ENCODE measurements at places on chromosomes 7 and 10.

DNA sequence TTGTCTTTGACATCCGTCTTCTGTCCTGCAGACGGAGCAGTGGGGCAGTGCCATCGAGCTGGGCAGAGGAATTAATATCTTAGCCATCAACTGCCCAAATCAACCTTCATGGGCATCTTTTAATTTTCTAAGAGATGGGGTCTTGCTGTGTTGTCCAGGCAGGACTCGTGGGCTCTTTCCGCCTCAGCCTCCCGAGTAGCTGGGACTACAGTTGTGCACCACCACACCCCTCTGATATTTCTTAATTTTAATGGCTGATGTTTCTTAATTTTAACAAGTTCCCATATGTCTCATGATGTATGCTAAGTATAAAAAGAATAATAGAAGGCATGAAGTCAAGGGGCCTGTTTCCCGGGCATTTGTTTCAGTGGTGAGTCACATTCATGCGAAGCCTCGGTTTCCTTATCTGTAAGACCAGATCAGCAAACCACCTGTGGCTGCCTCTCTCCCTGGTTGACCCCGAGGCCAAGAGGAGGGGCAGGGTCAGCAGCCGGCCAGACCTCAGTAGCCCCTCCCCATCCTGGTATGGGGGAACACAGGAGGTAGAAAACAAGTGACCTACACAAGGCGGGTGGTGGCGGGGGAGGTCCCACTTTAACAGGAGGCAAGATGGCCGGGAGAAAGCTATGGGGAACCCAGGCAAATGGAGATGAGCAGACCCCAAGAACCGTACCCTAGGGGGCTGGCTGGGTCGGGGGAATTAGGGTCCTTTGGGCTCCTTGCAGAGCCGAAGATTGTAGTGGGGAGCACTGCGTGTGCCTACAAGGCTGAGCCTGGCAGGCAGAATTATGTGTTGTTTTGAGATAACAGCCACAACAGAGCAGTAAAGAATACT, 85.5 kb downstream of the CUX1 start:
- no peak for DNase-seq

DNA sequence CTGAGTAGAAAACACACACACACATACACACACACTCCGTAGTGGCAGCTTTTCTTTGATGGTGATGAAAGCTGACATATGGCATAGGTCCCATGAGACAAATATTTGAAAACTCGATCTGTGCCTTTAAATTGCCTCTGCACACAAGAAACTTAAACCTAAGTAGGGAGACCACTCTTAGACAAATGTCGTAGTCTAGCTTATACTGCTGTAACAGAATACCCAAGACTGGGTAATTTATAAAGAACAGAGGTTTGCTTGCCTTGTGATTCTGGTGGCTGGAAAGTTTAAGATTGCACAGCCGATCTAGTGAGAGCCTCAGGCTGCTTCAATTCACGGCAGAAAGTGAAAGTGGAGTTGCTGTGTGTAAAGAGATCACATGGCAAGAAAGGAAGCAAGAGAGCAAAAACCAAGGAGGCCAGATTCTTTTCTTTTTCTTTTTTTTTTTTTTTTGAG, 489.4 kb upstream of the SORCS1 start:
- no peak for DNase-seq

DNA sequence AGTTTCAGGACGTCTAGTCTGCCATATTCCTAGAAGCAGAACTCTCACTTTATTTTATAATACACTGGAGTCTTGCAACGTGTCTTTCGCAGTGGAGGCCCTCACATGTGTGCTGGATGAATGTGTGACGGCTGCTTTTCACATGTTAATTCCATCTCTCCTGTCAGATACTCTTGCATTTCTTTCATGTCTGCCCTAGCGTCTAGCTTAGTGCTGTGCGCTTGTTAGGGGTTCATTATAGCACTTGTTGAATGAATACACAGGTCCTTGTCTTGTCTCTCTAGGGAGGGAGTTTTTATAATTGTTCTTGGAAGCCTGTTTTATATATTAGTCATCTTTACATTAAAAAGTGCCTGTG, 94.4 kb downstream of the MAP3K8 start:
- DNase-seq, result no peak

- no peak for DNase-seq
These were observed 57.5 kb downstream of the FHIP2A start for GRCh38 chr10:114879093-114879492.

GRCh38 chr7:86130268-86130667, 513.4 kb upstream of the GRM3 start:
- DNase-seq, result no peak

DNA sequence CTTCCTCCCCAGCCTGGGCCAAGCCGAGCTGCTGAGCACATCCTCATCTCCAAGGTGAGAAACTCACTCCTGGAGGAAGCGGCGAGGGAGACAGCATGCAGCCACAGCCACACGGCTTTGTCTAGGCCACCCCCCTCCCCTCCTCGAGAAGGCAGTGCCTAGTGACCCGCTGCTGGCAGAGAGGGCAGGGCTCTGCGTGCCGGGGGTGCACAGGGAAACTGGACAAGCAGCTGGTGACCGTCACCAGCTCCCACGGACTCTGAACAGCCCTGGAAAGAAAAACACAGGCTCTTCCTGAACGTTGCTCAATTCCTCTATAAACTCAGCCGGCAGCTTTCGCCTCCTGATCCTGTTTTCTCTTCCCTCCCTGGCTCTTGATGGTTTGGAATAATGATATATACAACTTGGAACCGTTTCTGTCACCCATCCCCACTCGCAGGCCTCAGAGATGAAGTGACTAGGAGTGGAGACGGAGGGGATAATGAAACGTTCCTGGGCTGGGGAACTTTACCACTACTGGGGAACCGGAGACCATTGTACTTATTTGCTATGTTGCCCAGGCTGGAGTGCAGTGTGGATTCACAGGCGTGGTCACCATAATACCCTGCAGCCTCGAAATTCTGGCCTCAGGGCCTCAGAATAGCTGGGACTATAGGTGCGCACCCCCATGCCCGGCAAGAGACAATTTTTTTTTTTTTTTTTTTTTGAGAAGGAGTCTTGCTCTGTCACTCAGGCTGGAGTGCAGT, 19.3 kb downstream of the PAPOLB start:
- DNase-seq, result no peak

DNA sequence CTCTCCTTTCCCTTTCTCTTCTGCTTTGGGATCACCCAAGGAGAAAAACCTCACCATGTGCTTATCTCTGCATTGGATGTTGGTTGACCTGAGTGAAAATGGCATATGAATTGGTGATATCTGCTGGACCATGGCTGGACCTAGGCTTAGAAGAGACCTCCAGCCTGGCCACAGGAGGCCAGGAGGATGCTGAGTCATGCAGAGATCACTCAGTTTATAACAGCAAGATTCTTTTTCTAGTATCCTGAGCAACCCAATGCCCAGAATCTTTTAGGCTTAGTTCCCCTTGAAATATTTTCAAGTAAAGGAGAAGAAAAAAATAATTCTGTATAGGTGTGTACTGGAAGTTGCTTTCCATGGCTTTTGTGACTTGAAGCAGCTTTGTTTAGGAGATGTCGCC, 236.3 kb downstream of the KLF6 start:
- no peak for DNase-seq

DNA sequence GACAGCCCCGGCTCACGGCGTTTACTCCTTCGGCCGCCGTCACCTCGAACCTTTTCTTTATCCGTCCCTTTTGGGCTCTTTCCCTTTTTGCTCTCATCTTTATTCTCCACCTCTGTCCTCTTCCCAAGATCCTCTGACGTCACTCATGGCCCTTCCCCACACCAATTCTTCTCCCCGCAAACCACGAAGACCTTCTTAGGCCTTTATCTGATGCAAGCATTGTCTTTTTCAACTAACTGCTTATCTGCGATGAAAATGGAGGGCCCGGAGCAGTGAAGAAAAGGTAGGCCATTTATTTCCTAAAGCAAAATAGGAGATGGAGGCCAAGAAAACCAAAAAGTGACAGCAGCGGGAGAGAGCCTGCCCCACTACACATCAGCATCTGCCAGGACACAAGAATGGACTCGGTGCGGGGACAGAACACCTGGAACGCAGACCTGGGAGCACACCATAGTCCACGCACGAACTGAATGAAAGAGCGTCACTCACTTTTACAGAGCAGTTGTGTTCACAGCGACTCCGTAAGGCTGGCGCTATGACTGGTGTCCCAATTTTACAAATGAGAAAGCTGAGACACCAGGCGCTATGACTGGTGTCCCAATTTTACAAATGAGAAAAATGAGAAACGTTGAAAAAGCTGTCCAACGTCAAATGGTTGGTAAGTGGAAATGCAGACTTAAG, 45.3 kb downstream of the ZNF777 start:
- no peak for DNase-seq

DNA sequence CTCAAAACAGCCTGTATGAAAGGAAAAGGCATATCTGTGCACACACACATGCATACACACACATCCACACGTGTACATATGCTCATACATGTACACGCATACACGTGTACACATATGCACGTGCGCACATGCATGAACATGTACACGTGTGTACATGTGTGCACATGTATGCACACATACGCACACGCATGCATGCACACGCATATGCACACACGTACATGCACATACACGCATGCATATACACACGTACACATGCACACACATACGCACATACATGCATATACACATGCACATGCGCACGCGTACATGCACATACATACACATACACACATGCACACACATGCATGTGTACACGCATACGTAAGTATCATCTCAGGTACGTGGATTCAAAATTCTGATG, 19.4 kb downstream of the DIP2C start:
- DNase-seq, result no peak

DNA sequence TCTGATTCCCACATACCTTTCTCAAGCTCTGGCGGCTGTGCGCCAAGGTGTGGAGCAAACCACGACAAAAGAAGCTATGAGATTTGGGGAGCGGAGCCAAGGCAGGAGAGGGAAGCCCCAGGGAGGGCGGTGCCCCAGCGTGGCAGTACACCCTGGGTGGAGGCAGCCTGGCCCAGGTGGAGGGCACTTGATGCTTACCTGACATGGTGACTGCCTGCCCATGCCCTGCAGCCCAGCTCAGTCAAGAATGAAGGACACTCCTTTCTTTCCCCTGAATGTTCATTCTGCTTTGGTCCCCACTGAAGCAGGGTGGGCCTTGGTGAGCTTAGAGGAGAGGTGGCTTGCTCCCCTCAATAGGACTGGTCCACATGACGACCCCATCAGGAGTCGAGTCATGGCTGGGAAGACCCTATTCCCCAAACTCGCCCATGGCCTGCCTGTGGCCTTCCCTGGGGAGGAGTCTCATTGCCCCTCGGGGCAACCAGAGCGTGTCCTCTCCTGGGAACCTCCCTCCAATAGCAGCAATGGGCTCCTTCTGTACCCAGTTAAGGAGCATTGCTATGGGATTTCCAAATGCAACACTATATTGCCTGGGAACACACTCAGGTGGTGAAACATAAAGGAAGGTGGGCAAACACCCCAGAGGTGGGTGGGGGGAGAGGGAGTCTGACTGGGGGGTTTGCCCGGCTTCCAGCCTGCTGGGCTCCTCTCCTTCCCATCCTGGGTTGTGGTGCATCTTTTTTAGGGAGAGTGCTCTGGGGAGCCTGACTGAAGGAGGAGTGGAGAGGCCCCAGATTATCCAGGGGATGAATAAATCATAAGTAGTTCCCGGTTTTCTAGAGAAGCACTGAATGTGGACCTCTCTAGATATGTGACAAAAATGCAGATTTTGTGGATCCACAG, 22.7 kb downstream of the RAMP3 start:
- no peak for DNase-seq

- DNase-seq, result no peak
These were observed 5.5 kb upstream of the GDF10 start for GRCh38 chr10:47294501-47294900.

DNA sequence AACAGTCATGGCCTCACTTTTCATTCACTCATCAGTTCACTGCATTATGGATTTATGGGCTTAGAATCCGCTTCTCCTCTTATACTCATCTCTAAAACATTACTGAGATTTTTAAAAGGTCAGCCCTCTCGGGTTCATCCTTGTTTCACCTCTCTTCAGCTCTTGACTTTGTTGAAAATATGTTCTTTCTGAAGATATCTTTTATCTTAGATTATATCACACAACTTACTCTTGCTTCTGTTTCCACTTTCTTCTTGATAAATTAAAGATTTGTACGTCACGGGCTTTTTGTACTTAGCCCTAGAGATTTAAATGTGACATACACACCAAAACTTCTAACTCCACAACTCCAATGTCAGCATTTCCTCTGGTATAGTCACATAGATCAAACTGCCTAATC, 342.5 kb upstream of the TMEM229A start:
- DNase-seq, result no peak

GRCh38 chr10:15378569-15378968, 7.5 kb upstream of the FAM171A1 start:
- no peak for DNase-seq

DNA sequence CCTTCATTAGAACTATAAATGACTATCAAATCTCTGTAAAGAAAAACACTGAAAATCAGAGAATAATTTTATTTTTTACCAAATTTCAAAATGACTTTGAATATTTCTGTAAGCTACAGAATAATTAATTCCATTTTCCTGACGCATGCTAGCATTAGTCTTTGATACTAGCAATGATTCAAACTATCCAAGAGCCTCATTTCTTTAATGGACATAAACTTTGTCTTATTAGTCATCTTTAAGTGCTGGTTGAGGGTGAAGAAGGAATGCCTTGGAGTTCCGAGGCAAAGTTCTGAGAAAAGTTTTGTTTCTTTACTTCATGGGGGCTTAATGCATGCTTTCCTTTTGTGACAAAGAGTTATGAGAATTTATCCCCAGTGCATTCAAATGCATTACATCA, 137.3 kb downstream of the AGMO start:
- DNase-seq, result no peak

GRCh38 chr10:67385089-67385488, 310.9 kb downstream of the CTNNA3 start:
- no peak for DNase-seq

- no peak for DNase-seq
These were observed 7.3 kb upstream of the RHOBTB1 start for GRCh38 chr10:60951272-60951724.
